Suppressor macrophage treated with lipopolysaccharide for 1 hour (primary cell): ENCODE measurements at places on chromosomes 16 and 17.
A peak's percentile ranks its signal among the peaks of the same experiment; 100 is the strongest.

- DNase-seq: no peak
These were observed 5.4 kb upstream of the ZNF423 start for GRCh38 chr16:49861299-49861698.

DNA sequence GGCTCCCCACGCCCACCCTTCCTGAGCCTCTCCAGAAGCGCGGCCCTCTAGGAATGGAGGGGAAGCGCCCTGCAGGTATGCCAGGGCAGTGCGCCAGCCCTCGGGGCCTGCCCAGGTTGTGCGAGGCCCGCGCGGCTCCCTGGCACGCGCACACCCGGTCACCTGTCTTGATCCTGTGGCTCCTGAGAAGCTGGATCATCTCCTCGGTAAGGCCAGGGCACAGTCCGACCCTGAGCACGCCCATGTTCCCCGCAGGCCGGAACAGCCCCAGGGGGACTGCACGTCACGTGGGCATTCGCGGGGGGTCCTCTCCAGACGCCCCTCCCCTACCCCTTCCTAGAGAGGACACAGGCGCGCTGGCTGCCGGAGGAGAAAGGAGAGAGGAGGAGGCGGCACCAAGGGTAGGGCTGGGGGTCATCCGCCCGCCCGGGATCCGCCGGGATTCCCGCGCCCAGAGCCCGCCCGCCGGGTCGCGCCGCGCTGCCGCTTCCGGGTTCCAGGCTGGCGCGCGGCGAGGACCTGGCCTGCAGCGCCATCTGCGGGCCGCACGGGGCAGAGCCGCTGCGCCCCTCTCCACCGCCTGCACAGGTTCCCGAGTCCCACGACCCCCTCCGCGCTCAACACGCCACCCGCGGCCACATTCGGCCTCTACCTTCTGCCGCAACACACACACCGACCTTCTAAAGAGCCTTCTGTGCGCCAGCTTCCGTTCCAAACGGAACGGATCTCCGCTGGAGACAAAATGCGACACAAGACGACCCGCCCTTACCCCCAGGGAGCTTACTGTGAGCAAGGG lies at the start of gene RAD51D:
Gene RAD51D (minus strand): TSS at position 491 of the 796 bp plus-strand sequence. CDS start 247 bp downstream, at position 244.
- peak; percentile 81 for DNase-seq

GRCh38 chr16:8373676-8374431 lies 216.5 kb downstream of the TMEM114 start:
- DNase-seq: no peak

GRCh38 chr17:52143542-52143941 lies 15.0 kb downstream of the CA10 start:
- no peak for DNase-seq

- no peak for DNase-seq
These were observed 204.7 kb upstream of the TNRC6C start for GRCh38 chr17:77753691-77754245.

GRCh38 chr17:69593716-69594115 lies 179.2 kb downstream of the MAP2K6 start:
- DNase-seq: no peak

- peak; percentile 78 for DNase-seq
These were observed 11.7 kb downstream of the ANKRD11 start for GRCh38 chr16:89478576-89479221.

DNA sequence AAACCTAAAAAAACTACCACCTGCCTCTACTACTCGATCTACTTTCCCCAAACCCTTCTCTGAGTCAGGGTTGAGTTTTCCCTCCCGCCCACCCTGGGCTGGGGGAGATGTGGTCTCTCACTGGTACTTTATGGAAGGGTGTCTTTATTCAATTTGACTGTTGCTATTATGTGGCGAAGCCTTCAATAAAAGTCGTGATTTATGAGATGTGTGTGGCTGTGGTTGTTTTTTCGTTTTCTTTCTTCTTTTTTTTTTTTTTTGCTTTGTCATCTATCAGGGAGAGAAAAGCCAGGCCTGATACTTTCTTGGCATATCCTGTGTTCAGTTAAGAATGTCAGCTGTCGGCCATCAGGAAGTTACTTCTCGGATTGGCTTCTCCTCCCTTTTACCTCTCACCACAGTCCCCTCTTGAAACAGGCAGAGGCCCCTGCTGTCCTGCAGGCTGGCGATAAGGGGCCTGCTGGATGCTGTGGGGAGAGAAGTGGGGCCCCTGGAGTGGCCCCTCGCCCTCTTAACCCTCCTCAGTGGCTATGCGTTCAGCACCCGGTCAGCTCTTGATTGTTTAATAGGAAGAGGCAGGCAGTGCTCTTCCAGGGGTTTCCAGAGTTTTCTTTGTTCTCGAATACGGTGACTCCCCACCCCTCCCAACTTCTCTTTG lies 123.0 kb downstream of the MSI2 start:
- DNase-seq: no peak

DNA sequence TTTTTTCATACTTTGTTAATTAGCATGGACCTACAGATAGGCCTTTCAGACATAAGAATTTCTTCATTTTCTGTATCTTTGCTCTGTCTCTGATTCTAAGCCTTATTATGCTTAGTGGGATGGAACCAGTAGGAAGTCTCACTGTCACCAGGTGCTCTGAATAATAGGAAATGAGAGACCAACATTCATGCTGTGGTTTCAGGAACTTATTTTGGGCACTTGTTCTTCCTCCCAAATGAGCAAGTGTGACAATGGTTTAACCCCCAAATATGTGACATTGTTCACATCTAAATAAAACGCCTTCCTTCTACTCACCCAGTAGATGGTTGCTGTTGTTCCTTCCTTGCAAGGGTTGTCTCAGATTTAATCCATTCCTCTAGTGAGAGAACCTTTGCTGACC lies 100.2 kb downstream of the SYCE1L start:
- no peak for DNase-seq

DNA sequence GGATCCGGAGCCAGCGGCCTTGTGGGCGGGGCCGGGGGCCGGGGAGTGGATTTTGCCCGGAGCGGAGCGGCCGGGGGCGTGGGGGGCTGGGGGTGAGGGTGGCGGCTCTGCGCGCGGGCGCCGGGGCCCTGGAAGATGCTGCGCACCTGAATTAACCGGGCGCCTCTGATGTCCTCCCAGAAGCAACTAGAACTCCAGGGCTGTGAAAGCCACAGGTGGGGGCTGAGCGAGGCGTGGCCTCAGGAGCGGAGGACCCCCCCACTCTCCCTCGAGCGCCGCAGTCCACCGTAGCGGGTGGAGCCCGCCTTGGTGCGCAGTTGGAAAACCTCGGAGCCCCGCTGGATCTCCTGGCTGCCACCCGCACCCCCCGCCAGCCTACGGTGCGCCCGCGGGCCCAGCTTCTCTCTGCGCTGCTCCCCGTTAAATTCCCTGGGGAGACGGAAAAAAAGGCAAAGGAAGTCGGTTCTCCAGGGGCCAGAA lies 549 bp downstream of the SLC26A11 start:
- no peak for DNase-seq

GRCh38 chr17:73895157-73895556 lies 250.9 kb upstream of the SDK2 start:
- DNase-seq: no peak

GRCh38 chr16:83083361-83083760 lies 456.6 kb downstream of the CDH13 start:
- DNase-seq: no peak

GRCh38 chr17:3708366-3708765 lies 12.4 kb upstream of the P2RX5 start:
- DNase-seq: no peak

- no peak for DNase-seq
These were observed 121.0 kb downstream of the COPRS start for GRCh38 chr17:31738067-31738466.

GRCh38 chr17:78882540-78883088 lies 20.4 kb downstream of the CEP295NL start:
- DNase-seq: no peak

DNA sequence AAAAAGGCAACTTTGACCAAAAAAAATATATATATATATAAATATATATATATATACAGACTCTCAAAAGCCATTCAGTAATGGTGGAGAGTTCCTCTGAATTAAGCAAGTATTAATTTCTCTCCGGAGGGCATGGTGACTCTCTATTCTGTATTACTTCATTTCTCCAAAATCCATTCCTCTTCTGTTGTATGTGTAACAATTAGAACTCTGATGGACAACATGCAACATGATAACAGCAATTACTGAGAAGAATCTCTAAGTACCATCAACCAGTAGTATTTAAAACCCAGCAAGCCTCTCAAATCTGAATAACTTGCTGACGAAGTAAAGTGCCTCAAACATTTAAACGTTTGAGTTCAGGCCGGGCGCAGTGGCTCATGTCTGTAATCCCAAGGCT lies 2.3 kb downstream of the GRB2 start:
- DNase-seq: peak; percentile 50

DNA sequence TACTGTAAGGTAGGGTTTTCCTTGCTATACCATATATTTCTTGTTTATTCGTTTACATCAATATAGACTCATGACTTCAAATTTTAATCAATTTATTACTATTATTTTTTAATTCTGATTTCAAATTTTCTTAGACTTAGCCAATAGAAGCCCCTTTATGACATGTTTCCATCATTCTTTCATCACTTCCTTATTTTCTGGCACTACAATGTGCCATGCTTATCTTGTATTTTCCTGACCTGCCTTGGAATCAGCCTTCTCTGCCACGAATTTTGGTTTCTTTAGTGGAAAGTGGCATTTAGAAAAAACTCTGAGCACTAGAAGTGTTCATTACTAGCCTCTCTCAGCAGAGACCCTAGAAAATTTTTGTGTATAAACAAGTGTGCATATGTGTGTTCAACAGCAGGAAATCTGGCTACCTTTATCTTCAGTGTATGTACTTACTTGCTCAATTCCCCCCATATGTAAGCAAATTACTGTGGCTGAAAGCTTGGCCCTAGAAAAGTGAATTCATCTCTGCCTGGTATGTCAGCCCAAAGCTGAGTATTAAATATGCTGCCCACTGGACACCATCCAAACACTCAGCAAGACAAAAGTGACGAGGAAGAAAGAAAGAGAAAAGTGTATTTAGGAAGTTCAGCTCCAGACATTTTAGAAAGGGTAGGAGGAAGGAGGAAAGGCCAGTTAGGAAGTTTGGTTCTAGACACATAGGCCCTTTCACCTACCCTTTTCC lies 4.0 kb downstream of the STXBP4 start:
- no peak for DNase-seq

DNA sequence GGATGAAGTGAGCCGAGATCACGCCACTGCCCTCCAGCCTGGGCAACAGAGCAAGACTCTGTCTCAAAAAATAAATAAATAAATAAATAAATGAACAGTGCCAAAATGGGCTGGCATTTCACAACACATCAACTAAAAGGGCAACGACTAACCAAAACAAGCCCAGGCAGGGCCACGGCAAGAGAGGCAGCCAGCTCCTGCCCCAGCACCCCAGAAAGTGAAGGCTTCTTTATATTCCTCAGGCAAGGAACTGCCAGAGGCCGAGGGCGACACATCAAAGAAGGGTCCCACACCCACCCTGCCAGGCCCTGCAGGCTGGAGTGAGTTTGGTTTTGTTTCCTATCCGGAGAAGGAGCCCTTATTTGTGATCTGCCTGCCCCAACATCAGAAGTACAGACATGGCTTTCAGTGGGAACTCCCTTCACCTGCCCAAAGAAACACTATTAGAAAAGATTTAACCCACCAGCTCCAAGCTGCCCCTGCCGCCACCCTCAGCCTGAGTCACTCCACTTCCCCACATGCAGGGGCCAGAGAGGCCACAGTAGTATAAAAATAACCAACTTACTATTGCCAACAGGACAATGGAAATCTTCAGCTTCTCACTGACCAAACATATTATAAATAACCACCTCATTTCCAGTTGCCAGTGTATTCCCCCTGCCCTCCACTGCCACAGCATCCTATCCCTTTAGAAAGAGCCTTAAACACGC lies 8.0 kb downstream of the FBXO31 start:
- DNase-seq: peak; percentile 28

DNA sequence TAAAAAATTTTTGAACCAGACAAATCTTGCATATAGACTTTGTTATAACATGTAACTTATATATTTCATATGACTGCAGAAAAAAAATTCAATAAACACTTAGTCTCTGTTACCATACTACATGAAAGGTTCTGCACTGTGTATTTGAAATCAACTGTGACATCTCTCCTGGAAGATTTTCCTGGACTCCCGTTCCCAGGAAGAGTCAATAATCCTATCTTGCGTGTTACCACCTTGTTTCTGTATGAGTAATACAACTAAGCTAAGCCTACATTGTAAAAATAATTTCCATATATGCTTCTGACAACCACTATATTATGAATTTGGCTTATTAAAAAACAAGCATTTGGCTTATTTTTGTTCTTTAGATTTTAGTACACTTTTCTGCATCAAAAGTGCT lies 665.6 kb upstream of the SOX9 start:
- no peak for DNase-seq

GRCh38 chr16:22948603-22949368 lies 134.8 kb downstream of the HS3ST2 start:
- DNase-seq: peak; percentile 81

- DNase-seq: no peak
These were observed 181.2 kb downstream of the NTN1 start for GRCh38 chr17:9202532-9202931.

DNA sequence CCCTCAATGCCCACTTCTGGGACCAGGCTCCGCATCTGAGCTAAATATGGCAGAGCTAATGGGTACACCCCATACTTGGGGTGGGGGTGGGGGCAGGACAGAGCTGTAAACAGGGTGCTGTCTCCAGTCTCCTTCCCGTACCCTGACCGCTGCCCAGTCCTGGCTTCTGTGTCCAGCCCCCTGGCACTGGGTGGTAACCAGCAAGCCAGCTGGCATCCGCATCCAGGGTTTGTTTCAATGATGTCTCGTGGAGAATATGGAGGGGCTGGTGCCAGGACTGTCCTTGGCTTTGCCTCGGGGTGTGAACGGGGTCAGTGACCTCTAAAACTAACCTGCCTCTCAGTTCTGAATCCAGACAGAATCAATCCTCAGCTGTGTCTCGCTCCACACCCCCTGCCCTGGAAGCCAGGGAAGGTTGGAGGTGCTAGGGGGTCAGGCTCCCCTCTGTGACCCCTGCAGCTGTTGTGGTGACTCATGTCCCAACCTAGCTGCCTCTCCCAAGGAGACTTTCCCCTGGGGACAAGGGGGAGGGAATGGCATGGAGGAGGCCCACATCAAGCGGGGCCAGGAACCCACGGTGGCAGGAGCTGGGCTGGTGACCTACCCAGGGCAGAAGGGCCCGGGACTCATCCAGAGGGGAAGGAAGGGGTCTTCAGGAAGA lies 1.5 kb upstream of the PNMT start:
- no peak for DNase-seq

- DNase-seq: no peak
These were observed 902 bp upstream of the DHRS7B start for GRCh38 chr17:21125862-21126261.
